ENCODE measurements at places on chromosomes 1 and 21.

- H3K4me3 ChIP-seq, result no peak overlapping the region
- H3K36me3 ChIP-seq, result no peaks in the 10 kb centered on the region
- no peaks in the 10 kb centered on the region for H3K4me1 ChIP-seq
These were observed 145.1 kb downstream of the NPHP4 start for GRCh38 chr1:5847013-5847659.

- peaks cover 3% of the 10 kb centered on the region for H3K27me3 ChIP-seq
- no peak overlapping the region for H3K4me3 ChIP-seq
- no peak for DNase-seq
These were observed 164.9 kb downstream of the CAMTA1 start for GRCh38 chr1:6950001-6950765.

GRCh38 chr1:115877511-115877910 lies 36.6 kb upstream of the NHLH2 start:
- no peak overlapping the region for H3K4me3 ChIP-seq
- H3K27ac ChIP-seq, result no peak overlapping the region
- no peaks in the 10 kb centered on the region for H3K36me3 ChIP-seq
- no peak for DNase-seq

- DNase-seq, result no peak
- H3K4me1 ChIP-seq, result peaks cover 3% of the 10 kb centered on the region
- no peak overlapping the region for H3K4me3 ChIP-seq
- H3K27me3 ChIP-seq, result peaks cover 10% of the 10 kb centered on the region
- no peak overlapping the region for H3K27ac ChIP-seq
- H3K36me3 ChIP-seq, result no peaks in the 10 kb centered on the region
These were observed 22.1 kb upstream of the KCNA3 start for GRCh38 chr1:110696818-110697217.

All from activated naive CD4-positive, alpha-beta T cell treated with anti-CD3 and anti-CD28 coated beads, Interleukin-2, amount 10 ng/mL, durations not matched to agents 7 days and 5 days (primary cell).